Mesenchymal stem cell (in vitro differentiated cells and primary cell): ENCODE measurements at places on chromosomes 5 and 9.

GRCh38 chr5:169913479-169913878, 66.8 kb downstream of the INSYN2B start:
- no peak for DNase-seq

DNA sequence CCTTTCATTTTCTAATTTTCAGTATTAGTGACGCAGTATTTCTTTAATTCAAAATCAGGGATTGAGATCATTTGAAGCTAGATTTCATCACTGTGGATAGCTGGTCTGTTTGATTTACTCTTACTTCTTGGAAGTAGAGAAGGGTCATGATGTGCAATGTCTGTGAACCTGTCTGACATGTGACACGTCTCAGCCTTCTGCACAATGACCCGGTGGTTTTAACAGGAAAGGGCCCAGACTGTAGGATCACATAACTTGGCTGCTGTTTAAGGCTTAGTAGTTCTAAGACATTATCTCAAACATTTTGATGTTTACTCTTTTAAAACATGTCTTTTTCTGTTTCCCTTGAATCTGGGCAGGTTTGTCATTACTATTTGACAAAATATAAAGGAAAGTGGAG, 823.3 kb upstream of the NUDT12 start:
- peak; percentile 16 for DNase-seq

DNA sequence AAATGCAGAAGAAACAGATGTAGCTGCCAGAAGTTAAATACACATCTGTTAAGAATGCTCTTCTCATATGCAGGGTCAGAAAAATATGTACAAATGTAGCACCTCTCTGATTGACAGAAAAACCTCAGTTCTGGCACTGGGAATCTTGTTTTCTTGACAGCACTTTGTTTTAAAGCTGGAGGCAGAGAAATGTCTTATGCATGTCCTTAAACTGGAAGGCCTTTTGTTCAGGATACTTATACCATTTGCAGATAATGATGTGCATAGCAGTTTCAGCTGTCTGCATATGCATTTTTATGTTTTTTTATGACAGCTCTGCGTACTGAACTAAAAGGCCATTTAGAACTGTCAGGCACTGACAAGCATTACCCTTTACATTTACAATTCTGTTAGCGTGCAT, 567.9 kb downstream of the EBF1 start:
- DNase-seq = no peak

DNA sequence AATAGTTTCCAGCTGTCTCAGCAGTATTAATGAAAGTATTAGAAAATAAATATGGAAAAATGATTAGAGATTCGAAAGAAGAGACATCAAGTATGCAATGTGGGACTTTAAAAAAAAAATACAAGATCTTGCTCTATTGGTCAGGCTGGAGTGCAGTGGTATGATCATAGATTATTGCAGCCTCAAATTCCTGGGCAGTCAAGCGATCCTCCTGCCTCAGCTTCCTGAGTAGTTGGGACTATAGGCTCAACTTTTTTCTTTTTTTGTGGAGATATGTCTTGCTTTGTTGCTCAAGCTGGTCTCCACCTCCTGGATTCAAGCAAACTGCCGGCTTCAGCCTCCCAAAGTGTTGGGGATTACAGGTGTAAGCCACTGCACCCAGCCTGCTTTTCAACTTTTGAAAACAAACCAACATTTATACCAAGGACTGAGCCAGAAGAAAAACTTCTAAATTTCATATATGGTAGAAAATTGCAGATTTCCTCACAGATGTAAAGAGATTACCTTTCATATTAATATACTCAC, 323.1 kb downstream of the ADGRV1 start:
- no peak for DNase-seq
